Thyroid gland (tissue), 4 donors: ENCODE measurements at places on chromosomes 2 and 18. TPM values are rescaled to one million over a fixed set of nuclear protein-coding genes. Genes with fewer than 3 reads are reported as not detected.

GRCh38 chr2:32742376-32742775 is 114.5 kb downstream of the TTC27 start:
- DNase-seq = no peak
- no peaks in the 10 kb centered on the region for H3K27me3 ChIP-seq
- H3K27ac ChIP-seq = no peak overlapping the region
- no peaks in the 10 kb centered on the region for H3K36me3 ChIP-seq
- peaks cover 5% of the 10 kb centered on the region for H3K4me1 ChIP-seq
- H3K4me3 ChIP-seq = no peak overlapping the region

DNA sequence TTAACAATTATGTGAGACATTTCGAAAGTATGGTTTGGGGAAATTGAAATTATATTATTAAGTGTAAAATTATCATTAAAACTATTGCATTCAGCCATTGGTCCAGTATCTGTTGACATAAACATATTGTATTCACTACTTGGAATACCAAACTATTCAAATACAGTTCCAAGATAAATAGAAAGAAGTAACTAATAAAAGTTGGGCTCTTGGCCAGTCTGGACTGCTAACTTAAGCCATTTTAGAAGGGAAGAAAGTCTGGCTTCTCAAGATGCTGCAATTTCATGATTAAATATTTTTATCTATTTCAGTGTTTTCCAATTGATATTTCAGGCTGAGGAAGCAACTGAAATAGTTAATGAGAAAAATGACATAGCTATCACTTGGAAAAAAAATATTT is 109.8 kb upstream of the CHRNA1 start:
- H3K27me3 ChIP-seq = no peaks in the 10 kb centered on the region
- no peaks in the 10 kb centered on the region for H3K4me1 ChIP-seq
- DNase-seq = no peak
- no peak overlapping the region for H3K27ac ChIP-seq
- H3K36me3 ChIP-seq = no peaks in the 10 kb centered on the region

DNA sequence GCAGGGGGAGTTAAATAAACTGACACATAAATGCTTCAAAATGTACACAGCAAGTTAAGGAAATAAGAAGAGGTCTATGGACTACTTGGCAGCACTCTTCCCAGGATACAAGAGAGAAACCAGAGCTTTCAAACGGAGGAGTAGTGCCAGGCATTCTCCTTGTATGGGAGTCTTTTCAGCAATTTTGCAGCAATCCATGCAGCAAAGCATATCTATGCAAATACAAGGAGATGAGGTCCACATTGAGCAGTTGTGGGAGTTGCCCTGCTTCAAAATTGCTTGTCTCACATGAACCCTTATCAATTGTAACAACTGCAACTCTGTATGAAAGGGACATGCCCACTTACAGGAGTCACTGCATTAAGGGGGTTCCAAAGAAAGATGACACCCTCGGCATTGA is 37.8 kb downstream of the SCN9A start:
- H3K27ac ChIP-seq = no peak overlapping the region
- H3K36me3 ChIP-seq = no peaks in the 10 kb centered on the region
- no peak overlapping the region for H3K4me3 ChIP-seq
- DNase-seq = no peak
- no peaks in the 10 kb centered on the region for H3K4me1 ChIP-seq

DNA sequence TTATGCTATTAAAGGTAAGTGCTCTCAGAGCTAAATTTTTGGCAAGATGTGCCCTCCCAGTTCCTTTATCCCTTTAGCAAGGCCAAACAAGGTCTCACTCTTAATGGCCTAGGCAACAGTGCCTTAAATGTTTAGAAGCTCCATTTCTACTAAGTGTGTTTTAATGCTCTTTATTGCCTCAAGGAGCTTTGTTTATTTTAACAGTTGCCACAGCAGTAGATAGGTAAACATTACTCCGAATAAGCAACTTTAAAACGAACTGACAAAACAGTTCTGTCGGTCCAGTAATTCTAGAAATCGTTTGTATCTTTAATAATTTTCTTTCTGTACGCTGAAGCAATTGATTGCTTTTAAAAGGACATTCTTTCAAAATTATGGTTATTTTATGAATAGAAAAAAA is 74.5 kb downstream of the PIEZO2 start:
- H3K4me1 ChIP-seq = peaks cover 11% of the 10 kb centered on the region
- DNase-seq = no peak
- H3K4me3 ChIP-seq = no peak overlapping the region
- H3K27me3 ChIP-seq = no peaks in the 10 kb centered on the region
- no peak overlapping the region for H3K27ac ChIP-seq

DNA sequence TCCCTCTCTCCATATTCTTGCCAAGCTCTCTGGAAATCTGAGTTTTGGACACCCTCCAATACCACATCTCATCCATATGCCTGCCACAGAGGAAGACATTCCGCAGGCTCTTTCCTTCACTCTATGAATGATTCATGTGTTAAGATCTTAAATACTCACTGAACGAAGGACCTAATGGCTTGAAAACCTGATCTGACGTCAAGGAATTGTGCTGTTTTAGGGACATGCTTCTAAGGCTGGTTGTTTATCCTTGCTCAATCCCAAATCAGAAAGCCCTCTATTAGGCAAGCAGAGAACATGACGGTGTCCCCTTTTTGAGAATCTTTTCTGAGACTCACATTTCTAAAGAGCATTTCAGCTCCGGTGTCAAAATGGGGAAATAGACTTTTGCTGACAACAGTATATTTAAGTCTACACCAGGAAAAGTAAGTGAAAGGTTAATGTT is 83.7 kb upstream of the GALNT5 start:
- H3K27me3 ChIP-seq = no peaks in the 10 kb centered on the region
- H3K4me1 ChIP-seq = no peaks in the 10 kb centered on the region
- H3K27ac ChIP-seq = no peak overlapping the region
- no peaks in the 10 kb centered on the region for H3K36me3 ChIP-seq
- no peak overlapping the region for H3K4me3 ChIP-seq
- DNase-seq = no peak

PPP1R1C gene
- not detected for total RNA-seq

MROH2A gene
- total RNA-seq = 1.3 TPM
